ENCODE measurements at places on chromosomes 6 and 20. TPM values are rescaled to one million over a fixed set of nuclear protein-coding genes. Genes with fewer than 3 reads are reported as not detected.
A peak's percentile ranks its signal among the peaks of the same experiment; 100 is the strongest.

DNA sequence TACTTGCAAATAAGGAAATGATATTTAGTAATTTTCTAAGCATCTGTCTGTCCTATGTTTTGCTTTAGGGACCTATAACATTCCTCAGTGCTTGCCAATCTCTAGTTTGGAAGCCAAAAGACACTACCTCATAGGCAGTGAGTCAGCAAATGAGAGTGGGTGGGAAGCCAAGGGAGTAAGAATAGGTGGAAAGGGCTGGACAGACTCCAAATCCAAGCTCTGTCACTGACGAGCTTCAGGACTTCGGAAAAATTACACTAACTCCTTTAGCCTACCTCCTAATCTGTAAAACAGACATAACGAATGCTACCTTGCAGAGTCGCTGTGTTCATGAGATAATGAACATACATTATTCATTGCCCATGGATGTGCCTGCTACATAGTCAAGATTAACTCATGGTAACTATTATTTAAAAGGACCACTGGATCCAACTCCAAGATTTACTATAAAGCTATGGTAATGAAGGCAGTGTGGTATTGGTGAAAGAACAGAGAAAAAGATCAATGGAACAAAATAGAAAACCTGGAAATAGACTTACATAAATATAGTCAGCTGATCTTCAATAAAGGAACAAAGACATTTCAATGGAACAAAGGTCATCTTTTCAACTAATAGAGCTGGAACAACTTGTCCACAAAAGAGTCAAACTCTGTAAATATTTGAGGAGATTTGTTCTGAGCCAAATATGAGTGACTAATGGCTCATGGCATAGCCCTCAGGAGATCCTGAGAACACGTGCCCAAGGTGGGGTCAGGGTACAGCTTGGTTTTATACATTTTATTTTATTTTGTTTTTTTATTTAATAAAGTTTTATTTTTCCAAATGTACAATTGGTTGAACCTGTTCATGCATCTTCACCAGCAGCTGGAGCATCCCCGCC lies 64.1 kb downstream of the FAM50B start:
- peak; percentile 95 for DNase-seq

- DNase-seq = no peak
Measured at GRCh38 chr6:128515550-128516513, 4.6 kb downstream of the PTPRK start.

- peak; percentile 59 for DNase-seq
Measured at GRCh38 chr6:144265390-144265789, 19.7 kb upstream of the UTRN start.

DNA sequence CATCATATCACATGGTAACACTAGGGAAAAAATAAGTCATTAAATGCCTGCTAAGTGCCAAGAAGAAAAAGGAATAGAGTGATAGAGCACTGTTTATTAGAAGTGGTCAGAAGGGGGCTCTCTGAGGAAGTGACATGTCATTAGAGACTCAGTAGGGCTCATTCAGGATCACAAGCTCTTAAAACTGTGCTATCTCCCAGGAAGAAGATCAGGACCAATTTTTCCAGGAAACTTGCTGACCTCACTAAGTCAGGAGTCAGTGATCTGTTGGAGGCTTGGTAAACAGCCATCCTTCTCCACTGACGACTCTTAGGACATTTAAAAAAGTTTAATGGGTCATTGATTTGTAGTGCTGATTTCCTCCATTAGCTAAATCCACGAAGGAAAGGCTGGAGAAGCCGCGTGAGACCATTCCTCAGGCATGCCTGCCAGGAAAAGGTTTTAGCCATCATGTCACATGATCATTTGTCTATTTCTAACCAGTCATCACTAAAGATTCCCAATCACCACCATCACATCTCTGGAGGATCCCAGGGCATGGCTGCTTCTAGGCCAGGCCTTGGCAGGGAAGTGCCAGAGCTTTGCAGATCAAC lies 5.9 kb upstream of the PTPN1 start:
- DNase-seq = no peak

GRCh38 chr6:5025911-5026819 lies 22.3 kb upstream of the RPP40 start:
- peak; percentile 47 for DNase-seq

DNA sequence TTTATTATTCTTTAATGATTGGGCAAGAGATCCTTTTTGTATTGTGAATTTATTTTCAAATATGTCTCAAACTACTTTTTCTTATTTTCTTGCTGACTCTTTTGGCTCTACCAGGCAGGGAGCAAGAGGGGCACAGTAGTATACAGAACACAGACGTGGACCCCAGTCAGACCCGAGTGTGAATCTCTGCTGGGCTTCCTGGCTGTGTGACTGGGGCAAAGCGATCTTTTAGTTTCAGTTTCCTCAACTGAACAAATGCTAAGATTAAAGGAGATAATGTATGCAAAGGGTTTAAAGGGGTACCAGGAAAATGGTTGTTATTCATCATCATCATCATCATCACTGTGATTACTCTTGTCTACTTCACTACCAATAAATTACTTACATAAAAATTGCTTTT lies 317.5 kb downstream of the HIVEP2 start:
- DNase-seq = no peak

- peak; percentile 67 for DNase-seq
Measured at GRCh38 chr6:79671600-79672266, 40.6 kb downstream of the SH3BGRL2 start.

- DNase-seq = no peak
Measured at GRCh38 chr6:107319906-107320530, 139.3 kb downstream of the PDSS2 start.

DNA sequence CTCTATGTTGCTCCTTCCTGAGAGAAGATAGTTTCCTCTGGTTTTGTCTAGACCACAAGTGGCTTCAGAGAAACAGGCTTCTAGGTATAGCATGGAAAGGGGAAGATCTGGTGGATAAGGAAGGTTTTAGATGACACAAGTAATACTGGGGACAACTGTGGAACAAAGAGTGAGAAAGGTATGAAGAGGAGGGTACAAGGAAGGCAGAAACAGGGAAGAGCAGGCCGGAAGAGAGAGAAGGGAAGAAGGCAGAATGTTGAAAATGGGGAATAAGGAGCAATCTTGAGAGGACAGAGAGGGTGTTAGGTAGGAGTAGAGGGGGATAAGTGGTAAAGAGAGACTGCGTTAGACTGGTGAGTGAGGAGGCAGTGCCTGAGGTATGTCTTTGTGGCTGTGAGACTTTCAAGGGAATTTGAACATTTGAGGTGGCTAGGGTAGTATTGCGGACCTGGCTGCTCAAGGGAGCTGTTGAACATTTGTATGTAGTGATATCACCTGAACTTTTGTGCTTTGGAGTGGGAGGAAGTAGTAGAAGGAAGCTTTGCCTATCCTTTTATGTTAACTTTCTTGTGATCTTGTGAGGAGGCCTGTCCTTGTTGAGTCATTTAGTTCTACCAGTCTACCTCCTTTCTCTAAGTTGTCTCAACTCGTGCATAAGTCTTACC lies 69.5 kb downstream of the FOXO3 start:
- DNase-seq = no peak

PTPRA gene
- 22.3 TPM for total RNA-seq

PROKR2 gene
- total RNA-seq = not detected

HSPA12B gene
- total RNA-seq = 3.3 TPM

HLA-DRB5 gene
- 19.8 TPM for total RNA-seq

Data from body of pancreas (tissue), 4 donors.